Fibroblast of villous mesenchyme (primary cell): ENCODE measurements at places on chromosomes 7 and 10.

GRCh38 chr10:103969436-103969835 is 2.5 kb downstream of the SLK start:
- DNase-seq, result no peak

DNA sequence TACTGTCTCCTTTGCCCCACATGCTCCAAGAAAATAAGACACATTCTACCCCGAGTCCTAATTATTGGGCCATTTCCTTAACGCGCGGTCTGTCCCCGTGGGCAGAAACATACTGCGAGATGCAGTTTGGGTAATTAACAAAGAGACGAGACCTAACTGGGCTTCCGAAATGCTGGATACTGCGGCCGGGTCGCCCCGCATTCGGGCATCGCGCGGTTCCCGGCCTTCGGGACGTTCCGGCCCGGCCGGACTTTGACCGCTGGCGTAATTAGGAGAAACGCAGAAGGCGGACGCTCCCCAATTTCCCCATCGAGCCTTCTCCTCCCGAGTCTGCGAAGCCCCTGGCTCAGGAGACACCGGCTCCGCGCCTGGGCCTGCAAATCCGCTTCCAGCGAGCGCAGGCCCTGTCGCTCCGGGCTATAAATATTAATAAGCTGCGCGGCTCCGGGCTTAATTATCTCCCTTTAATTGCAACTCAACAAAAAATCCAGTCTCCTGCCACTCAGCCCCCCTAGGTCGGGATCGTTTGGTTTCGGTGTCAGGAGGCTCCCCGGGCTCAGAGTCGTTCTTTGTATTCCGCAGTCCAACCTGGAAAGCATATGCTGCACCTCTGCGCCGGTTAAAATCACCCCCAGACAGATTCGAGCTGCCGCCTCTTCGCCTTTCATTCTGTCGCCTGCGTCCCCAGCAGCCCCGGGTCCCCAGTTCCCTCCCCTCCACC is 131.5 kb downstream of the SPAG6 start:
- DNase-seq, result no peak

DNA sequence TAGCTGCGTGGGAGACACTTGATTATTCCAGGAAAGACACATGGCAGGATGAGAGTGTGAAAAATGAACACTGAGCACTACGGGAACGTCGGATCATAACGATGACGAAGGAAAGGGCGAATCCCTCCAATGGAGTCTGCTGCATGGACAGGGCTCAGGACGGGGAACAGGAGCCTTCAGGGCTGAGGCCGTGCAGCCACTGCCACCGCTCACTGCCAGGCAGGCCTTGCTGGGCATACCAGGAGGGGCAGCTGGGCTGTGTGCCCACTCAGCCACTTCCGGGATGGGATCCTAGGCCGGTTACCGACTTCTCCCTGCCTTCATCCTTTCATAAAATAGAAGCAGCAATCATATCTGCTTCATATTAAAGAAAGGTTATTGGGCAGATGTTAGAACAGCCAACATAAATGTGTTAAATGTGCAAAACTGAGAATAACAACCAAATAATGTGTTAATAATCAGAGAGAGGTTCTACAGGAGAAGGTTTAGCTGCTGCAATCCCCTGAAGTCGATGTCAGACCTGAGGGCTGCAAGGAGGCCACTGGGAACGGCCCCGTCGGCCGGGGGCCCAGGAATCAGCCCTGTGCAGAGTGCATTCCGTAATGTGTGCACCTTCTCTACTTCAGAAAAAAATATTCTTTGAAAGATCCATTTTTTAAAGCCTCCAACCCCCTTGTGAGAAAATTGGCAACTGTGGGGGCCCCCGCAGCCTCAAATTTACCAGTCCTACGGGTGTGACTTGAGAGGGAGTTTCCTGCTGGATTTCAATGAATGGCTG is 63.6 kb downstream of the ADARB2 start:
- DNase-seq, result no peak

DNA sequence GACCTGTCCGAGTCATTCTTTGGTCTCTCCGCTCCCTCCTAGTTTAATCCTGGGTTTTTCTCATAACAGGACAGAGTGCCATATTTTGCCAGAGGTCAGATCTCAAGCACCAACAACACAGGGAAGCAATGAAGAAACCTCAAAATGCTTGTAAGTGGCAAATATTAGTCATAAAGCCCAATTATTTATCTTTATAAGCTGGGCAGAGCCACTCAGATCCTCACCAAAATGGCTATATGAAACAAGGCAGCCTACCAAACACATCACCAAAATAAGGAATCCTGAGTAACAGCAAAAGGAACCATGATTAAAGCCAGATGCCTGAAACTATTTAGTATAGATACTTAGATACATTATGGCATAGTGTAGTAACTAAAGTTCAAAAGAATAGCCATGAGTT is 4.7 kb downstream of the ECD start:
- DNase-seq, result no peak

GRCh38 chr7:79340212-79340611 is 113.3 kb downstream of the MAGI2 start:
- DNase-seq, result no peak

DNA sequence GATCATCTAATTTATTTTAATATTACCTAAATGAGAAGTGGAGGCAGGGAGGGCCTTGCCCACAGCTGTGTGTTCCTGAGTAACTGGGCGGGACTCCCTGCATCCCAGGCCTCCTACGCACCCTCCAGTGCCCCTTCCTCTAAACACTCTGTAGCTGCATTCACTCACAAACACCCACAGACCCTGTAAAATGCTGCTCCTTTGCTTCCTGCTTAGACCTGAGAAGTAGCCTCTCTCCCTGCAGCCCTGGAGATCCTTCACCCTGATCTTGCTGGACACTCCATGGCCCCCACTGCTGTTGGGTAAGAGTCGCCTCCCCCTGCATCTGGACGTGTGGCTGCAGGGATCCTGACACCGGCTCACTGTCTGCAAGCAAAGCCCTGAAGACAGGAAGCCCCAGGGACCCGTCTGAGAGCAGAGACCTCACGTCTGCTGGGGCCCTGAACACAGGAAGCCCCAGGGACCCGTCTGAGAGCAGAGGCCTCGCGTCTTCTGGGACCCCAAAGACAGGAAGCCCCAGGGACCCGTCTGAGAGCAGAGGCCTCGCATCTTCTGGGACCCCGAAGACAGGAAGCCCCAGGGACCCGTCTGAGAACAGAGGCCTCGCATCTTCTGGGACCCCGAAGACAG is 589.8 kb downstream of the DNAJB6 start:
- no peak for DNase-seq

- DNase-seq, result no peak
These were observed 20.0 kb downstream of the STRIP2 start for GRCh38 chr7:129454249-129454551.

DNA sequence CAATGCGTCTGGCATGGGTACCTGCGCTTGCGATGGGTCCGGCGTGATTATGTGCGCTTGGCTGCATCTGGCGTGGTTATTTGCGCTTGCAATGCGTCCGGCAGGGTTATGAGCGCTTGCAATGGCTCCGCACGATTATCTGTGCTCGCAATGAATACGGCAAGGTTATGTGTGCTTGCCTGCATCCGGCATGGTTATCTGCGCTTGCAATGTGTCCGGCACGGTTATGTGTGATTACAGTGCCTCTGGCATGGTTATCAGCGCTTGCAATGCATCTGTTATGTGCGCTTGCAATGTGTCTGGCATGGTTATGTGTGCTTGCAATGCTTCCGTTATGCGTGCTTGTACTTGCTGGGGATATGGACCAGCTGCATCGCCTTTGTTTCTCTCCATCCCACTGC is 37.7 kb downstream of the RBAK start:
- DNase-seq, result no peak

GRCh38 chr10:71263376-71263775 is 51.0 kb downstream of the UNC5B start:
- DNase-seq, result no peak

- no peak for DNase-seq
These were observed 31.9 kb downstream of the RNLS start for GRCh38 chr10:88551246-88551645.

DNA sequence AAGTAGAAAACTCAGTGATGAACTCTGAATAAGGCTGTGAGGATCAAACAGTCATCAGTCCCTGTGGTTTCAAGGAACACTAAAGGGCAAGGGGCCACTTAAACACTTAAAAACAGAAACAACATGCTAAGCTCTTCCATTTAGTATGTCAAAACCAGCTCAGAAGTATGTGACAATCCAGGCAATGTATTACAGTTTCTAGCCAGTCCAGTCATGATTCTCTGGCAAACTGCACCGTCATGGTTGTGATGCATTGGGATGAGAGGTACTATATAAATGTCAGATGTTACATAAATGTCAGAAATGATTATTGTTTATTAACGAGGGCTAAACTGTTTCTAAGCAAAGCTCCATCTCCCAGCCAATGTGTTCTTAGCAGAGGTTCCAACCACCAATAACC is 4.7 kb upstream of the CREB5 start:
- peak; percentile 71 for DNase-seq

DNA sequence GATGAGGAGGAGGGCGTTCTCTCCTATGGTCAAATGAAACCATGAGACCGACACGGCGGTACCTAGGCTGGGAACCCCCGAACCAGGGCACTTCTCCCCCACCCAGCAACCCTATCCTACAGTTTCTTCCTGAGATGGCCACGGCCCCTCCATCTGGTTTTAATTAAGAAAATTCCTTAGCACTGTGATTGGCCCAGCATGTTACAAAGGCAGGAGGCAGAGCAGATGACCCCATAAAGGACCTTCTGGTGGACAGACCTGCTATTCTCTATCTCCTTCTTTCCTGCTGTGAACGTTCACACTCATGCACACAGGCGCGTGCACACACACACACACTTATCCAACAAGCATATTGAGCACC is 129.4 kb downstream of the RGS10 start:
- DNase-seq, result peak; percentile 92

- peak; percentile 27 for DNase-seq
These were observed 267.8 kb upstream of the MYO3A start for GRCh38 chr10:25666276-25666675.

DNA sequence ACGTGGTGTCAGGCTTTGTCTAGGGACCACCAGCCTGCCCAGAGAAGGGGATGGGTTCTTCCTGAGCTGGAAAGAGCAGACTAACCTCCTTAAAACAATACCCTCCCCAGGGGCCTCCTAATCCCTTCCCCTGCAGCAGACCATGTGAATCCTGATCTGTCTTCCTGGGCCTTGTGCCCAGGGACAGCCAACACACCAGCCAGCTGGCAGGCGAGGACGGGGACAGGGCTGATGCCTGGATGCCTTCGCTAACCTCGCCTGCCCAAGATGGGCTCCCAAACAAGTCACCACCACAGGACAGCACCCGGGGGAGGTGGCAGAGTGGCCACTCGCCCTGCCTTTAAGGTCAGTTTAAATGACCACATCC is 17.6 kb downstream of the PODXL start:
- DNase-seq, result no peak

- no peak for DNase-seq
These were observed 55.0 kb downstream of the DENND11 start for GRCh38 chr7:141646826-141647480.

DNA sequence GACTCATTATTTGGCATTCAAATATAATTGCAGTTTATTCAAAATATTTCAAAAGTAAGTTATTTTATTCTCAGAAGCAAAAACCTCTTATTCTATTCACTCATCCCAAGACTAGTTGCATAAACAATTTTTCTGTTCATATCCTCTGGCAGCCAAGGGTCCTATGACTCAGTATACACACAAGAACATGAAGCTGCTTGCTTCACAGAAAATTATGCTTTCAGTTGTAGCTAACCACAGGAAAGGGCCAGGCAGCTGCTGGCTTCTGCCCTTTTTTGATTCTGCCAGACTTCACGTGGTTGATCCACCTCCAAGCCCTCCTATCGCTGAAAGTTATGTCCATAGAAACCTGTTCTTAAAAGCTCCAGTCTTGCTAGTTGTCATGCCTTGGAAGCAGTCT is 108.8 kb downstream of the ABCA13 start:
- DNase-seq, result peak; percentile 61

DNA sequence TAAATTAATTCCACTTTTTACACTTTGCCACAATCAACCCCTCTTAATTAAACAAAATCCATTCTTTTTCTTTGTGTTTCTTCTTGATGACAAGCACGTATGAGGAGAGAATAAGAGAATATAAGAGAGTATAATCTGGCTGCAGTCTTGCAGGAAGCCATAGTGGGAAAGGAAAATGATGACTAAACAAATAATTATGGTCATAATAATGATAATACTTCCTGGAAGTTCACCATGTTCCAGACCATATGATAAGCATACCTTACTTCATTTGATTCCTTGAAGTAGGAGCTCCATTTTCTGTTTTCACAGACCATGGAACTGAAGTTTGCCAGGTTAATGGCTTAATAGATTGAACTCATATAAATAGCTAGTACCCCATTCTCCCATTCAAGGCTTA is 237.8 kb downstream of the SEMA3D start:
- peak; percentile 17 for DNase-seq

- DNase-seq, result no peak
These were observed 495 bp downstream of the EIF3B start for GRCh38 chr7:2354939-2355704.

GRCh38 chr10:78250313-78251015 is 216.8 kb downstream of the RPS24 start:
- no peak for DNase-seq

- no peak for DNase-seq
These were observed 12.5 kb downstream of the GRK5 start for GRCh38 chr10:119219871-119220270.

GRCh38 chr10:79264942-79265341 is 82.3 kb upstream of the PPIF start:
- peak; percentile 55 for DNase-seq

- DNase-seq, result no peak
These were observed 26.6 kb downstream of the ST8SIA6 start for GRCh38 chr10:17427666-17428350.
